ENCODE measurements at places on chromosomes 11 and 22.
A peak's percentile ranks its signal among the peaks of the same experiment; 100 is the strongest.

DNA sequence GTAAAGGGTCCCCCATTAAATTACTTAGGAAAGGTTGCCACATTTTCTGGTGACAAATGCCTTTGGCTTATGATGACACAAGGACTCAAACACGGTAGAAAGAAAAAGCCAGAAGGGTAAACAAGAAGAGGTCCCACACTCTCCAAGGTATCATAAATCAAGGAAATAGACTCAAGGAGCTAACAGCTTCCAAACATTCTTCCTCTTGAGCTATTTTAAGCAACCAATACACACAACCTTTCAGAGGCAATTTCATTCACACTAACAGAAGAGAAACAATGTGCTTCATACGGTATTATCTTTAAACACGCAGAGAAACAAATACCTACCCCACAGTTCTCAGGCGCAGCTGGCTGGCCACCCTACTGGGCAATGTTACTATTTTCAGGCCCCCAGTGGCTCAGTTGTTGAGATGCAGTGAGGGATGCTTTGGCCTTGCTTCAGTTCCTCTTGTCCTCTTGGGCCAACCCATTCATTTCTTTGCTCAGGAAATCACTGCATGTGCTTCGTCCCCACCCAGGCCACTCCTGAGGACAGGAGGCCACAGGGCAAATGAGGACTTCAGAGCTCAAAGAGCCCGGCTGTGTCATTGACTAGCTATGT, 15.8 kb downstream of the ABTB2 start:
- DNase-seq = no peak

GRCh38 chr22:42258126-42258525, 12.3 kb downstream of the TCF20 start:
- DNase-seq = no peak

GRCh38 chr11:70498976-70499801, 100.9 kb downstream of the CTTN start:
- no peak for DNase-seq

- no peak for DNase-seq
These were observed 67.0 kb downstream of the TRMU start for GRCh38 chr22:46402505-46402904.

DNA sequence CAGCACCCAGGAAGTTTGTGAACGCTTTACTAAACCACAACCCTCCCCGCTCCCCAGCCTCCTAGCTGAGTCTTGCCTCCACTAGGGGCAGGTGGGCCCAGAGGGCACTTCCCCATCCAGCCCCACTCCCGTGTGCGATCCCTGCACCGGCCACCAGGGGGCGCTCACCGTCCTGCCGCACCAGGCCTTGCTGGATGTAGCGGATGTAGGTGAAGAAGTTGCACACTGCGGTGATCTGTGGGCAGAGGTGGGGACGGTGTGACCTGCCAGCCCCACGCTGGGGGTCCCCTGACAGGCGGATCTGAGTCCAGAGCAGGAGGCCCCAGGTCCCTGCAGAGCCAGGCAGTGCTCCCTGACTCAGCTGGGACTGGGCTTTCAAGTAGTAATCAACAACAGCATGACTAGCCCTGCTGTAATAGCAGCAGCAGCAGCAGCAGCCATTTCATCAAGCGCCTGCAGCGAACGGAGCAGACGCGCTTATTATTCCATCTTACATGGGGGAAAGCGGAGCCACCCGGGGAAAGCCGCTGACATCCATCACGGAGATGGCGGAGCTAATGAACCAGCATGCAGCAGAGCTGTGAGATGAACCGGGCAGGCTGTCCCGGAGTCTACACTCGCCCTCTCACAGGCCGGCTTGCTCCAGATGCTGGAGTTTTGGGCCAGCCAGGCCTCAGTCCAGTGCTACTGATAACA, 7.9 kb upstream of the FADS3 start:
- DNase-seq = peak; percentile 86

- DNase-seq = no peak
These were observed 9.7 kb upstream of the LRRC10B start for GRCh38 chr11:61498767-61499341.

DNA sequence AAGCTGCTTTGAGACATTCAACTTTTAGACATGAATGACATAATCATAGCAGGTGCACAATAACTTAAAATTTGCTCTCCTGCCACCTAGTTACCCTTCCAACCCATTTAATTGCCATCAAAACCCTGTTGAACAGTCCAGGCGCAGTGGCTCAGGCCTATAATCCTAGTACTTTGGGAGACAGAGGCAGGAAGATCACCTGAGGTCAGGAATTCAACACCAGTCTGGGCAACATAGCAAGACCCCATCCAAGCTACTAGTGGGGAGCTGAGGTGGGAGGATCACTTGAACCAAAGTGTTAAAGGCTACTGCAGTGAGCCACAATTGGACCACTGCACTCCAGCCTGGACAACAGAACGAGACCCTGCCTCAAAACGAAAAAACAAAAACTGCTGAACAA, 4.0 kb upstream of the PHF21A start:
- no peak for DNase-seq

Measured in activated gamma-delta T cell (primary cell).